Sigmoid colon (tissue), 7 donors: ENCODE measurements at places on chromosomes 3 and 15. TPM values are rescaled to one million over a fixed set of nuclear protein-coding genes. Genes with fewer than 3 reads are reported as not detected.

DNA sequence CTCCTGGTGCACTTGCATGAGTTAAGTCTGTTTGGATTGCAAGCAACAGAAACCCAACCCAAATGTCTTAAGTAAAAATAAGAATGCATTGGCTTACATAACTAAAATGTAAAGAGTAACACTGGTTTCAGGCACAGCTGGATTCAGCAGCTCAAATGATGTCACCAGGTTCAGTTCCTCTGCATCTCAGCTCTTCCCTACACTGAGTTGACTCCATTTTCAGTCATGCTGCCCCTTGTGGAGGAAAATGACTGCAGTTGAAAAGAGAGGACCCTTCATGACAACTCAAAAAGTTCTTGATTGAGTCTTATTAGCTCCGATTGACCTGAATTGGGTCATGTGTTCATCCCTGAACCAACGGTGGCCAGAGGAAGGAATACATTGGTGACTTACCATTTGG is 138.5 kb upstream of the ABI3BP start:
- no peak for DNase-seq

DNA sequence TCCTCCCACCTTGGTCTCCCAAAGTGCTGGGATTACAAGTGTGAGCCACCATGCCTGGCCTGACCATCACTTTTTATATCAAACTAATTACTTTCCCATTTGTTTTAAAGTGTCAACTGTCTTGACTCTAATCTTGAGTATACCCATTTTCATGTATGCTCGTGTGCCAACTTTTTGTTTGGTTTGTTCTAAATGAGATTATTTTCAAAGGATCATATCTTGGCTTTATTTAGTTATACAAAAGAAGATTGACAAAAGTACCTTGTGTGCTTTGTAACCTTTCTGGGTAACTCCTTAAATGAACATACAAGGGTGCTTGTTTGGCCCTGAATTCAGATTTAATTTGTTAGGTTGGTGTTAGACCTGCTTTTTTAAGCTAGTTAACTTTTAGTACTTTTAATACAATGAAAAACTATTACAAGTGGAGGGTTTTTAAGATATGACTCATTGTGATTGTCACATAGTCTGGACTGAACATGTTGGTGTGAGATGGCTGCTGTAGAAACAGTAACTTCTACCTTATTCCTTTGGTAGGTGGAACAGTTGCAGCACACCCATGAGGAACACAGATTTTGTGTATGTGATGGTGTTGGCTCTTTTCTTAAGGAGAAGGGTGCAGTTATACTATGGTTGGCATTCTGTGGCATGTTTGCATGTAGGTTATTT is 10.7 kb downstream of the KIF23 start:
- no peak for DNase-seq

IL5RA gene
- 0.49 TPM for total RNA-seq

GOLGA6B gene
- total RNA-seq, result not detected
